ENCODE measurements at places on chromosomes 2 and 18.

GRCh38 chr18:9831036-9831722 is 54.6 kb upstream of the TXNDC2 start:
- DNase-seq, result no peak

- DNase-seq, result no peak
Observed at GRCh38 chr2:206824993-206825392, 59.6 kb downstream of the FASTKD2 start.

DNA sequence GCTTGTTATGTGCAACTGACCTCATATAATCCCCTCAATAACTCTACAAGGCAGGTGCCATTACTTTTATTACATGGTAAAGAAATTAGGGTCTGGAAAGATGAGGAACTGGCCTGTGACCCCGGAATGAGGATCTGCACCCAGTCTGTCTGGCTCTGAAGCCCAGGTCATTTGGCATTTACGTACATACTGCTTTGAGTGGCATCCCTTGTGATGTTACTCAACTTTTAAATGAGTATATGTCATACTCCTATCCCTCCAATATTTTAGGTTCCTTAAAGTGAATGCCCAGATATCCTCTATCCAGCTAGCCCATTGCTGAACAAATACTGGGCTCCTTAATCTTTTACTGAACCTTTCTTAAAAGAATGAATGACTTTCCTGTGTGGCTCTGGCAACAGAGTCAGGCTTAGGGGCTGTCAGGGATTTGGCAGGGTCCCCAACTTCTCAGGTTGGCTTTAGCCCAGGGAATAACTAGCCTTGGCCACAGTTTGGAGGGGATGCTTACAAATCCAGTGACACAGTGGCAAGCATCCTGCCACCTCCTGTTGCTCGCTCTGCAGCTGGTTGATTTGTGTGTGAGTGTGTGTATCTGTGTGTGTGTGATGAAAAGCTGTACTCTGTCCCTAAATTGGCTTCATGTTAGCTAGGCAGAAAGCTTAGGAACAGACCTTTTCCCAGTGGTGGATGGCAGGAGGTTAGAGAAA is 3.4 kb upstream of the CXCR4 start:
- DNase-seq, result no peak

- no peak for DNase-seq
Observed at GRCh38 chr2:64763126-64763525, 109.4 kb upstream of the SERTAD2 start.

GRCh38 chr2:237603049-237603717 is 12.6 kb upstream of the RAB17 start:
- no peak for DNase-seq

DNA sequence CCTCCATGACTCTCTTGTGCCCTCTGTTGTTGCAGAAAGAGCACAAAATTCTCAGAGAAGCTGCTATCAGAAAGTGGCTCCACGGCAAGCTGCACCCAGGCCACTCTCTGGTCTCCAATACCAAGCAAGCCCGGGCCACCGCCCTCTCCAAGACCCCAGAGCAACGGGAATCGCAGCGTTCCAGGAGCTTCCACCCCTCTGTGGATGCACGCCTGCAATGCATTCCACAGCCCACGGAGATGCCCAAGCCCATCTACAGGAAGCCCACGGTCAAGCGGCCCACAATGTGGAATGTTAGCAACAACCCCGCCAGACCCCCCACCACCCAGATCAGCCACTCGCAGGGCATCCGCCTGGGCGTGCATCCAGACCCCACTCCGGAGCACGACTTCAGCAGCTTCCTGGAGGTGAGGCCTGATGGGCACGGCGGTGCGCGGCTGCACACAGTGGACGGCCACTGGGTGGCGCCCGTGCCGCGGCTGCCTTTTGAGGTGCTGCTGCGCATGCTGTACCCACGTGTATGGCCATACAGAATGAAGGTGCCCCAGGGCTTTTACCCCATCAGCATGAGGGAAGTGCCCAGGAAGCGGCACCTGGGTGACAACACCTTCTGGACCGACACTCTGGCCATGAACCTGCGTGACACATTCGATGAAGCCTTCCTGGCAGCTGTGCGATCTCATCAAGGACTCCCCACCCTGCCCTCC is 6.3 kb downstream of the ANKRD53 start:
- peak; percentile 81 for DNase-seq

GRCh38 chr2:225841314-225841713 is 441.8 kb downstream of the NYAP2 start:
- no peak for DNase-seq

GRCh38 chr2:62363166-62363565 is 142.8 kb downstream of the TMEM17 start:
- DNase-seq, result no peak

- DNase-seq, result no peak
Observed at GRCh38 chr18:10184776-10185175, 269.7 kb upstream of the APCDD1 start.

DNA sequence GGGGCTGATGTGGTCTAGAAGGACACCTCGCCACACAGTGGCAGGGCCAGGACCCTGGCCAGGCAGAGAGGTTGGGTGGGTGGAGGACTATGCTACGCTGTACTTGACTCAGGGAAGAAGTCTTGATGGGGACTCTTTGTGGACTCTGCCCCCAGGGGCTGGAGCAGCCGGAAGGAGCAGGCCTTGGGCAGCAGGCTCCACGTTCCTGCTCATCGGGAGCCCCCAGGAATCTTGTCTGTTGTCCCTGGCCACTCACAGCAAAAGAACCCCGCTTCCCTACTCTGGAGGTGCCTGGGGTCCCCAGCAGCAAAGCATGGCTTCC is 79.0 kb downstream of the POLR1A start:
- no peak for DNase-seq

- no peak for DNase-seq
Observed at GRCh38 chr18:45049578-45050319, 369.1 kb downstream of the SETBP1 start.

DNA sequence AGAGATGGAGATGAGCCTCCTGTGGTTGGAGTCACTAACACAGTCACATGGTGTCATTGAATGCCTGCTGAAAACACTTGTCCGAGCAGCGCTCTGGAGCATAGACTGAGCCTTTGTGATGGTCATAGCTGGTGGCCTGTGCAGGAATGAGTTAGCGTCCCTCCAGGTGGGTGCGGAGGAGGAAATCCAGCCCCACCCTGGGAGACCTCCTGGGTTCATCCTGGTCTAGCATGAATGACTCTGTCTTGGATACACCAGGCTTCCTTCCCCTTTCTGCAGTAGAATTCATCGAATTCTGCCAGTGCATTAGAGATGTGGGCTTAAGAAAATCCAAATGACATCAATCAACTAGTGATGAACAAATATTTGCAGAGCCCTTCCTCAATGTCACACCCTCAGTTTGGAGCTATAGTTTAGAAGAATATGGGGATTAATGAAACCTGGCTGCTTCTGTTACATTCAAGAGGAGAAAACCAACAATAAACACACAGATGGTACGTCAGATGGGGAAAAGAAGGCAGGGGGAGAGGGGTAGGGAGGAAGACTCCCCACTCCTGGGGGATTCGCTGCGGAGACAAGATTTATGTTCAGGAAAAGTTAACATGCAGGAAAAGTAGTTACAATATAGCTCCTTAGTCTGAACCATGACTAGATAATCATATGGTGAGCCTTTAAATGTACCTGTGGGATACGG is 136.7 kb downstream of the DDX1 start:
- no peak for DNase-seq

GRCh38 chr2:180990337-180990736 is 9.9 kb downstream of the UBE2E3 start:
- no peak for DNase-seq

GRCh38 chr2:69138793-69139459 is 125.9 kb downstream of the ANTXR1 start:
- DNase-seq, result no peak

- no peak for DNase-seq
Observed at GRCh38 chr18:72075040-72075439, 469.1 kb downstream of the CBLN2 start.

DNA sequence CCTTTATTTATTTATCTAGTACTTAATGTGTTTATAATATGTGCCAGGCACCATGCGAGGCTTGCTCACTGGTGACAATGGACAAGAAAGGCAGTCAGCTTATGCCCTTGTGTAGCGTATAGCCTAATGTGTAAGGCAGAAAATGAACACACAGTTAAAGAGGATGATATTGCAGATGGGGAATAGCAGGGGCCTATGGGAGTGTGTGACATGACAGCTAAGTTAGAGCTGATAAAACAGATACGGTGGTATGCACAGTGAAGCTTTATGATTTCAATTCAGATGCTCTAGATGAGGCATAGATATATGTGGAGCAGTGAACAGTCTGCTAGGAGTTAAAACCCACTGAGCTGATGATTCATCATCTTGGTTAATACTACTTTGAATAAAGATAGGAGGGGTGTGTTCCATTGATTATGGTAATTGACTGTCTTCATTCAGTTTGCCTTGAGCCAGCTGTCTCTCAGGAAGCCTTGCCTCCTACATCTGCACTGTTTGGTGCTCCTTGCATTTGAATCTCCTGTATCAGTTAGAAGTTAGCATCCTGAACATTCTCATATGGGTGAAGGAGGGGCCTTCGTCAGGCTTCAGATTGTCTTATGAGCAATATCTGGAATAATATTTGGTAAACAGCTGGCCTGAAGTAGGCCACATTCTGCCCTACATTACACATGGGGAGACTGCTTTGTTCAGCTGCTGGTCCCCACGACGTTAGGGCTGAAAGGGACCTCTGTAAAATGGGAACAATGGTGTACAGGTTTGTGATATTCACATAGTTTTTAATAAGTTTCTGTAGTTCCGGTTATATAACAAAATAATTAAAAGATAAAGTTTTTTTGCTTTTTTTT is 13.2 kb downstream of the MAP4K4 start:
- no peak for DNase-seq

GRCh38 chr2:201233192-201233811 is 27.0 kb upstream of the CASP8 start:
- DNase-seq, result peak; percentile 51

DNA sequence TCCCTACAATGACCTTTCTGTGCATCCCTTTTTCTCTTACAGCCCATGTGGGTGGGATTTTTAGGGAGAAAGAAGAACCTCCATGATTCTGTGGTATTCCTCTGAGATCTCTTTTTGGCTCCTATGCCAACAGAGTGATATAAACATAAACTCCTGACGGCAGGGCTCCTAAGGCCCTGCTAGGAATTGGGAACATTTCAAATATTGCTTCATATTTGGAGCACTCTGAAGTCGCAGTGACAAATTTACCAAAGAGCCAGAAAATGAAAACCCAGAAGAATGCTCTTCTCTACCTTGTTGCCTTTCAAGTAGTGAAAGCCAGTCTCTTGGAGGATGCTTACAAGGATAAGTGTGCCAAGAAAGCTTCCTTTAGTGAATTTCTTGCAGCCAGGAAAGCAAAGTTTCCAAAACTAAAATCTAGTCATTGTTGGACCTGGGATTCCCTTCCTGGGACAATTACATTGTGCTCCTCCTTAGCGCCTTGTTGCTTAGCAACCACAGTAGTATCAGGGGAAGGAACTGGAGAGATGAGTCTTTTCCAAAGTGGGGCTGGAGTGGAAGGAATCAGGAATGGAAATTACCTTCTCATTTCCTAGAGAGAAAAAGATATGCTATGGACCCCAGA is 7.3 kb upstream of the SETBP1 start:
- DNase-seq, result no peak

- no peak for DNase-seq
Observed at GRCh38 chr2:216888887-216889622, 29.2 kb upstream of the TNP1 start.

DNA sequence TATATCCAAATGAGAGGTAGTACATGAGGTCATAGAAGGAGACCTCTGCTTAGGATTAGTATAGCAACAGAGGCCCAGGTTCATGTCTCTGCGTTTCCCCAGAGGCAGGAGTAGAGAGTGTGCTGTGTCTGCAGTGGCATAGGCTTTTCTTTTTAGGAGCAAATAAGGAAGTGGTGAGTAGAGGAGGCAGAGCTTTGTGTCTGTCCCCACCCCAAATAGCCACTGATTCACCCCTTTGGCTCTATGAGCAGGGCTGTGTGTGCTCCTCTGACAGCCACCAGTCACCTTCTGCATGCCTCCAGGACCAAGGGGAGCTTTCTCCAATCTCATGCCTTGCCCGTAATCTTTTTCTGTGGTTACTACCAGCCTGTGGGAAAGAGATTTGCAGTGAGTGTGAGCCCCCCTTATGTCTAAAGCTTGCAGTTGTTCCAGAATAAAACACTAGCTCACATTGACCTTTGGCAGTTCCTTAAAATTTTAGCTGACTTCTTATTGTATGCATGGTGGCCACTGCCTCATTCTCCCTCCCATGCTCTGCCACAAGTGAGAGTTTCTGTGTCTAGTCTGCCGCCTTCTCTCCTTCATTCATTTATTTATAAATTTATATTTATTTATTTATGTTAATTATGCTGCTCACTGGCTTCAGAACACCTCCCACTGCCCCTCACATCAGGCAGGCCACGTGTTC is 23.5 kb upstream of the ELAC1 start:
- no peak for DNase-seq

GRCh38 chr2:140994856-140995255 is 1136.0 kb downstream of the LRP1B start:
- no peak for DNase-seq

GRCh38 chr2:215782295-215782694 is 231.1 kb downstream of the MREG start:
- no peak for DNase-seq

DNA sequence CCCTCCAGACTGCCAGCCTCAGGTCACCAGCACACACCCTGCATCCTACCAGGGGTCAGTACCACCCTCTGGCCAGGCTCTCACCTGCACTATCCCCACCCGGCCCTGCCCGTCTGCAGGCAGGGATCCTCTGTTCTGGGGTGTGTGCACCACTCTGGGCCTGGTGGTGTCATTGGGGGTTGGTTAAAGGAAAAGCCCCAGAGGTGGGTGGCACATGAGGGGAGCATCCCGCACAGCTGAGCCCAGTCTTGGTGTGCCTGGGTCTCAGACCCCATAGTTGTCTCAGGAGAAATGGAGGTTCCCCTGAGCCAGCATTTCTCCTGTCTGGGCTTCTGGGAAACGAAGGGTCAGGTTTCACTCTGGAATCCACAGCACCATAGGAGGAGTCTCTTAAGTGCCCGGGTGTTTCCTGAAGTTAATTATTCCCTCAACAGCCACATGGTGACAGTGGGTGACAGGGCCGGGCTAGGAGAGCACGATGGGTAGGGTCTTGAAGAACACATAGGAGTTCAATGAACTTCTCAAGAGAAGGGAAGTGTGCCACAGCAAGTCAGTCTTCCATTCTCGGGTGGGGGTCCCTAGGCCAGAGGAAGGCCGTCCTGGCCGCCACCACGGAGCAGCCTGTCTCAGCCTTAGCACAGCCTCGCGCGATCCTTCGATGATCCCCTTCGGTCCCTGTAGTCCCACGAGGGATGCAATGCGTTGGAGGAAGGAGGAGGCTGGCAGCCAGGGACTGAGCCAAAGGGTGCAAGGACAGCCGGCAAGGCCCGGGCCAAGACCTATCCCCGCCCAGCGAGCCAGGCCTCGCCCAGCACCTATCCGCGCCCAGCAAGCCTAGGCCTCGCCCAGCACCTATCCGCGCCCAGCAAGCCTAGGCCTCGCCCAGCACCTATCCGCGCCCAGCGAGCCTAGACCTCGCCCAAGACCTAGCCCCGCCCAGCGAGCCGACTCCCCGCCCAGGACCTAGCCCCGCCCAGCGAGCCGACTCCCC is 1.1 kb upstream of the FARP2 start:
- peak; percentile 72 for DNase-seq
